Small intestine (tissue), 16 donors: ENCODE measurements at places on chromosomes 3 and 15. TPM values are rescaled to one million over a fixed set of nuclear protein-coding genes. Genes with fewer than 3 reads are reported as not detected.

DNA sequence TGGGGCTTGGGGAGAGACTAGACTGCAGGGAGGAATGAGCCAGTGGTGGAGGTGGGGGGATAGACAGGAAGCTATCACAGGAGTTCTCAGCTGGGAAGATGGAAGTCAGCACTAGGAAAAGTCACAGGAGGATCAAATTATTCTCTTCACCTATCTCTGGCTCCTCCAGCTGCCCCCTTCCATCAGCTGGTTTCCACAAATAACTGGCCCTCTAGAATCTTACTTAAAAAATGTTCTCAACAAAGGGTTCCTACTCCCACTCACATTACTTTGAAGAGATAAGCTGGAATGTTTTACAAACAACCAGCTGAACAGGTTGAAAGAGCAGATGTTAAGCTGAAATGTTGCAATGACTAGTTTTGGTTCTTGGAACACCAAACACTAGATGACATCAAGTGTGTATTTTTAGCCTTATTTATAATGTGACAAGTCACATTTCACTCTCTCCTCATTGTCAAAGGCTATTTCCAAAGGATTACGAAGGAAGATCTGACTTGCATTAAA lies 102.7 kb upstream of the AADACL2 start:
- H3K27me3 ChIP-seq: no peaks in the 10 kb centered on the region
- no peaks in the 10 kb centered on the region for H3K36me3 ChIP-seq
- no peak overlapping the region for H3K27ac ChIP-seq
- DNase-seq: peak; percentile 10
- no peak overlapping the region for H3K4me3 ChIP-seq

BOC gene
- polyA plus RNA-seq: 1.9 TPM

DNA sequence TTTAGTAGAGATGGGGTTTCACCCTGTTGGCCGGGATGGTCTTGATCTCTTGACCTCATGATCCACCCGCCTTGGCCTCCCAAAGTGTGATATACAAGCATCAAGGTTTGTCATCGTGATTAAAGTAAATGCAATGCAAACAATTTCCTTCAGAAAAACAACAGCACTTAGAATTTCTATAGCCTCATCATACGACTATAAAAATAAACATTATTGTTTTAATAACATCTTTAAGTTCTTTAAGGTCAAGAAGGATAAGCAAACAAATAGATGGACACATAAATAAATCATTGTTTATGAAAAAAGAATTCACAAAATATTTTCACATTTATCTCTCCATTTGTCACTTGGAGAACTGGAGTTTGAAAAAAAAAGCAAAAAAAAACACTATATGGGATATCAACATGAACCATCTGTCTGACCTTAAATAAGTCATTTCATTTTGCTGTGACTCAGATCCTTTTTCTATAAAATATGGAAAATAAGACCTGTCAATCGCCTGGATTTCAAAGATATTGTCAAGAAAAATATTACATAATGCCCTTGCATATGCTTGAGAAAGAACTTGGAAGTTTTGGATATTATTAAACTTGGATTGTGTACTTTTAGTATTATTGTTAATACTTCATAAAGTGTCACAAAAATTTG lies 642.0 kb upstream of the KCNMB2 start:
- no peaks in the 10 kb centered on the region for H3K27me3 ChIP-seq
- no peak overlapping the region for H3K27ac ChIP-seq
- H3K4me1 ChIP-seq: no peaks in the 10 kb centered on the region
- no peak for DNase-seq
- H3K36me3 ChIP-seq: no peaks in the 10 kb centered on the region
- no peak overlapping the region for H3K4me3 ChIP-seq

- no peak for DNase-seq
- no peak overlapping the region for H3K27ac ChIP-seq
- H3K36me3 ChIP-seq: no peaks in the 10 kb centered on the region
- no peaks in the 10 kb centered on the region for H3K27me3 ChIP-seq
- no peak overlapping the region for H3K4me3 ChIP-seq
Measured at GRCh38 chr3:146130881-146131371, 30.1 kb downstream of the PLOD2 start.

GRCh38 chr3:186680869-186681268 lies 15.1 kb downstream of the HRG start:
- no peaks in the 10 kb centered on the region for H3K36me3 ChIP-seq
- no peak overlapping the region for H3K27ac ChIP-seq
- H3K27me3 ChIP-seq: no peaks in the 10 kb centered on the region
- no peak overlapping the region for H3K4me3 ChIP-seq
- no peaks in the 10 kb centered on the region for H3K4me1 ChIP-seq
- DNase-seq: no peak
